ENCODE measurements at places on chromosomes 7 and 10.

DNA sequence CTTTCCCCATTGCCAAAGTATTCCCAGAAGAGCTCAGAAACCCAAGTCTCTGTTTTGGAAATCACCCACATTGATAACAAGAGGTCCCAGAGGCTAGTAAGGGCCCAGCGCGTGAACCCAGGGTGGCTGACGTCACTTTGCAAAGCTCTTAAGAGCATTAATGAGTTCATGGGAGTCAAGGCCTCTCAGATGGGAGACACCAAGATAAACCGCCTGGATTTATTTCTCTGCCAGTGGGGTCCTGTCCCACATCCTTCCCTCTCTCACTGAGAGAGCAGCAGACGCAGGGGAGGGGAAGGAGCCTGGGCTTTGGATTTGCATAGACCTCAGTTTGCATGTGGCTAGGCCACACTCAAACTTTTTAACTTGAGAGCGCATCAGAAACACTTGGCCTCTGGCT lies 184.8 kb upstream of the PDE1C start:
- no peak for DNase-seq

DNA sequence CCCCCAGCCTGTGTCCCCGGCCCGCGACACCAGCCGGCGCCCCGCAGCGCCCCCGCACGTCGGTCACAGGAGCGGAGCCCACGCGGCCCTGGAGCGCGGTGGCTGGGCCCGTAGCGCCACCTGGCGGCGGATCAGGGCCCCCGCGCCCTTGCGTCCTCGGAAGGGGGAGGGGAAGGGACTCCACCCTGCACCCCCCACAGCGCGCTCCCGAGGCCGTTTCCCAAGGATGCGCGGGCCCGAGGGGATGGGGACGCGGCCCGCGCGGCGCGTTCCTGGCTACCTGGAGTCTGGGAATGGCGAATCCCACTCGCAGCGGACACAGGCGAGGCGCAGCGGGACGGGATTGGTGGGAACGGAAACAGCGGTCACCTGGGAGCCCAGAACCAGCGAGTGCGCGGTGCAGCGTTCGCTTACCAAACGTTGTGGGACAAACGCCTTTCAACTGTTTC lies 23.8 kb upstream of the MKI67 start:
- peak; percentile 91 for DNase-seq

- DNase-seq = no peak
Observed at GRCh38 chr7:87598234-87599009, 2.3 kb downstream of the ABCB1 start.

GRCh38 chr7:122383934-122384333 lies 79.4 kb upstream of the FEZF1 start:
- DNase-seq = no peak

DNA sequence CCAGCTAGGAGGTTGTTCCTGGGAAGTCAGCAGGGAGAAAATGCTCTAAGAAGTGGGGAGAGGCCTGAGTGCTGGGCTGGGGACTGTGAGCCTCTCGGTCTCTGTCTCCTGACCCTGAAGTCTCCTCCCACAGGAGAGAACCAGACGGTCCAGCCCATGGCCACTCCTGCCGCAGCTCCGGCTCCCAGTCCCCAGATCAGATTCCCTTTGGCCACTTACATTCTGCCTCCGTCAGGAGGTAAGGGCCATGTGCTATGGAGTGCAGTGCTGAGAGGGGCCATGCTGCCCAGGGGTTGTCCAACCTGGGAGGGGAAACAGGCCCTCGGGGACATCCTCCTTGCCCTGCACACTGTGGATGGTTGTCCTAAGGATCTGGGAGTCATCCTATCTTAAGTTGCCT lies 21.3 kb upstream of the ZNF467 start:
- DNase-seq = no peak

DNA sequence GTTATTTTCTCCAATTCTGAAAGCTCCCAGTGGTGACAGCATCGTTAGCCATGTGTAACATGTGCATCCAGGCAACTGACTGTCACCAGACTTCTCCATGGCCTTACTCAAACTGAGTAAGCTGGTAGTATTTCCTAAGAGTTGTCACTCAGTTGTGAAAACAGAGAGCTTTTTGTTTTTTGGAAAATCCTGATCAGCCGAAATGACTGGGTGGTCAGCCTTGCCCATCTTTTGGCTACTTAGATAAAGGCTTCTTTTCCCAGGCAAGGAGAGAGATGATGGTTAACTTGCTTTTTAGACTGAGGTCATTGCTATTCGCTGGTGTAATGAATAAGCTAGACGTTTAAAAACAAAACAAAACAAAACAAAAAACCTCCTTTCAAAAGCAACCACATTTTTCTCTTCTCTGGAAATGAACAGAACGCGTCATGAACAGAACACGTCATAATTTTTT lies 159.5 kb upstream of the KLF14 start:
- no peak for DNase-seq

DNA sequence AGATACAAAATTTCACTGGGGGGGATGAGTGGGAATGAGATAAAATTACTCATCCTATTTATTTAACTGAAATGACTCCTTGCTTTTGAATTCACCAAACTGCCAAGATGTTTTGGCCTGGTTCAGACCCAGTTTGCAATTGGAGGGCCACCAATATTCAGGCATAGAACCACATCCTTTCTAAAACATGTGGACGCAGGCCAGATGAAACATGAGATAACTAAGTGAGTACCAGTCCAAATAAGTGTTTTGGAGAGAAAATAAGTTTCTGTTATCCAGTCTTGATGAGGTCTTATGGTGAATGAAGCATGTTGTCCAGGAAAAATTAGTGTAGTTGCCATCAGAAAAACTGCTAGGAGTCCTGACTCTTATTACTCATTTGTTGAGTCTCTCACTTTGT lies 36.3 kb upstream of the PDK4 start:
- no peak for DNase-seq

DNA sequence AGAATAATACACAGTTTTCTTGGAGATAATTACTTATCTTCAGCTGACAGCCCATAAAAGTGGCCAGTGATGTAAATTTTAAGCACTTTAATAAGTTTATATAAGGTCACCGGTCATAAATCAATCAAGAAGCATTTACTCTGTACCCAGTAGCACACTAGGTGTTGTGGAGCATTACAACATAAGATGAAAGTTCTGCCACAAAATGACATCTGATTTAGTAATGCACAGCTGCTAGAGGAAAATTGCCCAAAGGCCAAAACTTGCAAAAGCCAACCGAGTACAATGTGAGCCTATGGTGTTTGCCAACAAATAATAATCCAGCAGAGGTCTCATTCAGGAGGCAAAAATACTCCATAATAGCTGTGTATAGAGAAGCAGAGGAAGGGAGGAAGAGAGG lies 63.6 kb downstream of the GPR37 start:
- DNase-seq = no peak

GRCh38 chr7:113086431-113086888 lies at the start of gene GPR85:
TSS of gene GPR85 (minus strand) at chr7:113086827. CDS start at chr7:113084721, 2,106 bp downstream.
- peak; percentile 90 for DNase-seq

DNA sequence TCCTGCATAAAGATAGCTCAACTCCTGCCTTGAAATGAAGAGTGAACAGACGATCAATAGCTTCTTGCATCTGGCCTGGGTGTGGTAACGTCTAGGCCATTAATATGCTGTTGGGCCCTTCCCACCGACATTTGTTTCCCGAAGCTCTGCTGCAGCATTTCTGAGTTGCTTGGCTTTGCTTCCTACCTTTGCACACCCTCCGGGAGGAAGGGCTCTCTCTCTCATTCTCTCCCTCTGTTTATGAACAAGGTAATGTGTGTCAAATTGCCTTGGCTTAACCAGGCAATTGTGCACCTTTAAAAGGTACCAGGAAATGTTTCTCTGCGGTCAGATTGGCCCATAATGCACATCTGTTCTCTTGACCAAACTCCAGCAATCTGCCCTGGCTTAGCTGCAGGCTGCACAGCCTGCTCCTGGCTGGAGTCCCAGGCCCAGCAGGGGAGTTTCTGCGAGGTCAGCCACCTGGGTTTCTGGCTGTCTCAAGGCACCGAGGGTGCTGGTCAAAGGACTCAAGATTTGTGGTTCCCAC lies 223.7 kb downstream of the SNX10 start:
- DNase-seq = no peak

DNA sequence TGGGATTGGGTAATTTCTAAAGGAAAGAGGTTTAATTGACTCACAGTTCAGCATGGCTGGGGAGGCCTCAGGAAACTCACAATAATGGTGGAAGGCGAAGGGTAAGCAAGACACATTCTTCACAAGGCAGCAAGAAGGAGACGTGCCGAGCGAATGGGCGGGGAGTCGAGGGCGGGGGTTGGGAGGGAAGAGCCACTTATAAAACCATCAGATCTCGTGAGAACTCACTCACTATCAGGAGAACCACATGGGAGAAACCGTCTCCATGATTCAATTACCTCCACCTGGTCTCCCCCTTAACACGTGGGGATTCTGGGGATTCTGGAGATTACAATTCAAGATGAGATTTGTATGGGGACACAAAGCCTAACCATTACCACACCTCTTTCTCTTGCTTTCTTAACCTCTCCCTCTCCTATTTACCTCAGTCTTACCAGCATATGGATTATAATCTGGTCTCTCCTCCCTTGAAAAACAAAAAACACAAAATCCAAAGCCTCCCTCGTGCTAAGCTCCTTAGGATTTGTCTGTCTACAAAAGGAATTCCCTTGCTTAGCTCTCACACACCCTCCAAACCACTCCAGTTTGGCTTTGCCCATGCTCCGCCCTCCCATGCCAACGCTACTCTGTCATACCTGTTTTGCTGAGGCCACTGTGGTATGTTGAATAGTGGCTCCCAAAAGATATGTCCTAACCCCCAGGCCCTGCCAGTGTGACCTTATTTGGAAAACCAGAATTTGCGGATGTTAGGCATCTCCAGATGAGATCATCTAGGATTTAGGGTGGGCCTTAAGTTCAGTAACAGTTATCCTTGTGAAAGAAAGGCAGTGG lies 19.6 kb upstream of the EFCAB10 start:
- DNase-seq = no peak

- DNase-seq = peak; percentile 53
Observed at GRCh38 chr10:7571981-7572380, 94.8 kb downstream of the ITIH5 start.

DNA sequence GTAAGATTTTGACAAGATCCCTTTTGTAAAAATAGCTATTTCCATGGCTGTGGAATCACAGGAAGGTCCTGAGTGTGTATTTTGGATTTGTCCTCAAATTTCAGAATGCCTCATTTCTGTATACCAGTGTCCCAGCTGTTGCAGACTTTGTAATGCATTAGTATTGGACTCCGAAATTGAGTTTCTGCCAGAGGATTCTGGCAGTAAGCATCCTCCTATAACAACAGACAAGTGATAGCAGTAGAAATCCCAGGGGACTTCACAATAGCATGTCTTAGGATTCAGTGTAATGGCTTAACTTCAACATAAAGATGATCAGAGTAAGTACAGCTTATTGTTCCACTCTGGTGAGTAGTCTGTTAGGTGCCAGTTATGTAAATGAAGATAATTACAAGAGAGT lies 104.6 kb downstream of the FOXP2 start:
- no peak for DNase-seq

- DNase-seq = peak; percentile 79
Observed at GRCh38 chr7:26291699-26292538, at the start of gene SNX10. TSS of gene SNX10 (plus strand) at chr7:26291862. CDS start at chr7:26346443, 54,581 bp downstream.

DNA sequence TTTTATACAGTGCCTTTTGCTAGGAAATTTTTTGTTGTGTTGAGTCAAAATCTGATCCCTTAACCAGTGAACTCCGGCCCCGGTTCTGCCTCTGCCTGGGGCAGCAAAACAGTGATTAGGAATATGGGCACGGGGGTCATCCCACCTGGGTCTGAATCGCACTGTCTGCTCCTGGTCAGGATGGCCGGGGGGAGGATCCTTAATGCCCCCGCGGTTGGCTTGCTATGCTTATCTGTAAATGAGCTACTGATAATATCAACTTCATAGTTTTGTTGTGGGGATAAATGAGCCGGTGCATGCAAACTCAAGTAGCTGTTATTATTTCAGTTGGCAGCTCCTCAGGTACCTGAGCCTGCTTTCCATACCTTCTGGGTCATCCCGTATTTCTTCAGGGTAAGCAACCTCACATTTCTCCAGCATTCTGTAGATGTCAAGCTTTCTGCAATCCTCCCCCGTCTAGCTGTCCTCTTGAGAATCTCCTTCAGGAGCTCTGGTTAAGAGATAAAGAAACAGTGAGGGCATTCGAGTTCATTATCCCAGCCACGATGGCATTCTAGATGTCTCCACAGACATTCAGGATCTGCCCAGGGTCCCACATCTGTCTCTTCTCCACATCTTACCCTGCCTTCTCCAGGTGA lies 592.2 kb downstream of the SDK1 start:
- DNase-seq = no peak

DNA sequence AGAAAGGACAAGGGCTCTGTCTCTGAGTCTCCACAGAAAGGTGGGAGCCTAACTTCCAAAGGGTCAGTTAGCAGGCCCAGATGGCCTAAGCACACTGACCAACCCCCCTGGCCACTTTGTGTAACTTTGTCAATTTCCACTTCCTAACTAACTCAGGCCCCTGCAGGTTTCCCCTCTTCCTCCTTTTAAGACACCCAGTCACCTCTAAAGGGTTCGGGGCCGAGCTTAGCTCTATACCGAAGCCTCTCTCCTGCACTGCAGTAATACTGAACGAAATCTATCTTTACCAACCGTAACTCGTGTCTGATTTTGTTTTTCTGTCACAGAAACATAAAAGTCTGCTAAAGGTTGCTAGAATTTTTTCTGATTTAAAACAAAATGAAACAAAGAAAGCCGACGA lies 44.4 kb downstream of the CCDC3 start:
- no peak for DNase-seq

- DNase-seq = no peak
Observed at GRCh38 chr10:96341219-96342182, 17.3 kb downstream of the OPALIN start.

- no peak for DNase-seq
Observed at GRCh38 chr10:114534571-114534981, 123.5 kb downstream of the ABLIM1 start.

DNA sequence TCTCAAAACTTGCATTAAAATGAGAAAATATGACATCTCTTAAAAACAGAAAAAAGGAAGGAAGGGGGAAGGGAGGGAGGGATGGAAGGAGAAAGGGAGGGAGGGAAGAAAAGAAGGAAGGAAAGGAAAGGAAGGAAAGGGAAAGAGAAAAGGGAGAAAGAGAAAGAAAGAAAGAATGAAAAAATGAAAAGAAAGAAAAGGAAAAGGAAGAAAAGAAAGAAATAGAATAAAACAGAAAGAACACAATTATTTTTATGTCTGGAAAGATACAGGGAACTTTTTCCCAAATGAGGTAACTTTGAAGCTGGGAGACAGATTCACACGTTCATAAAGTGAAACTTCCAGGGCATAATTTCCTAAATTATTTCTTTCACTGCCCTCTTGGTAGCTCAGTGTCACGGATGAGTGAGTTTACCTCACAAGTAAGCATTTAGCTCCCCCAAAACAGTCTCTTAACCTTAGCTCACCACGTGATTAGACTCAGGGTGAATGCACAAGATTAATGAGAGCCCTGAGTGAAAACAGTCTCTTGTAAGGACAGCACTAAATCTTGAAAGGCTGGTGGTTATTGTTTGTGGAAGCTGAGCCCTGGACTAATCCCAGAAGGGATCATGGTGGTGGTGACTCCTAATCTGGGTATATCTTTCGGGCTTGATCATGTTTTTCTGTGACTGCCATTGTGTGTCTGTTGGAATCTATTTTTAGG lies 74.1 kb upstream of the HDAC9 start:
- no peak for DNase-seq

- DNase-seq = peak; percentile 36
Observed at GRCh38 chr10:99232360-99232999, 3.2 kb downstream of the HPSE2 start.

Measured in hepatocyte (in vitro differentiated cells).